ENCODE measurements at places on chromosomes 3 and 15.

DNA sequence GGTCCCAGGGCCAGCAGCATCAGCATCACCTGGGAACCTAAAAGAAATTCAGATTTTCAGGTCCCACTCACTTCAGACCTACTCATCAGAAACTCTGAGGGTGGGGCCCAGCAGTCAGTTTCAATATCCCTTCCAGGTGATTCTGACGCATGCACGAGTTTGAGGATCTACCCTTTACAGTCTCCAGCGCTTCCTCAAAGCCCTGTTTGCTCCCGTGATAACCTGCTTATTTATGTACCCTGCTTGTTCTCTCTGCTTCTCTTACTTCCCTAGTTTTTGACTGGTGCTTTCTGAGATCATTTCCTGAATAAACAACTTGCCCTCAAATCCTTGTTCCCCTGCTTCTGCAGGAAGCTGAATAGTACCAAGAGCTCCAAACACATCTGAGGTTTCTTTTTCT is 245.3 kb downstream of the ZNF621 start:
- peak; percentile 65 for DNase-seq

- no peak for DNase-seq
Observed at GRCh38 chr3:140303875-140304274, 368.9 kb downstream of the CLSTN2 start.

DNA sequence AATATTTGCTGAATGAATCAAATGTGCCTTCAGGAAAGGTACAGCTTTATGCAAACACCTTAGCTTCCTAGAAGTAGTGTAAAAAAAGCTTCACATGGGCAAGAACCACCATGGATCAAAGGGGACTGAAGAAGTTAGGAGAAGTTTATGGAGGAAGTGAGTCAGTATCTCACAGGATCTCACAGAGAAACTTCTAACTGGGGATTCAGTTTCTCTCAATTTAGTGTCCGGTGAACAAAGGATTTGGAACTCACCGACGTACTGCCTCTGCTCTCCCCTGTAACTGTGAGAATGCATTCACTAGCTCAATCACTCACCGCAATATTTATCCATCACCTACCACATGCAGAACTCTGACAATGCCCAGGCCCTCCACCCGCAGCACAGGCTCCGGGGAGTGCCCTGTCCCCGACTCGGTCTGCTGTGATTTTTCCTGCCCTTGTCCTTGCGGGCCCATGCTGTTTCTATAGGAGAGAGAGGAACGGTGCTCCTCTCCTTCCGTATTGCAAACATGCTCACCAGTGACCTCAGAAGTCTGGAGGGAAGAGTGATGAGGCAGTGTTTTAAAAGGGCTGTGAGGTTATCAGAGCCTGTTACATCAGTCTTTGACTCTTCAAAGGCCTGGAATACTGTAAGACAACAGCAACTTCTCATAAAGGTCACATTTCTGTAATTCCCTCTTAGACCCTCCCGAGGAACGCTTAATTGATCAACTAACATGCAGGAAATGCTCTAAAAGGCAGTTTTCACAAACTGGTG is 222.5 kb upstream of the ICE2 start:
- no peak for DNase-seq

- no peak for DNase-seq
Observed at GRCh38 chr3:14492948-14493881, 46.9 kb downstream of the GRIP2 start.

DNA sequence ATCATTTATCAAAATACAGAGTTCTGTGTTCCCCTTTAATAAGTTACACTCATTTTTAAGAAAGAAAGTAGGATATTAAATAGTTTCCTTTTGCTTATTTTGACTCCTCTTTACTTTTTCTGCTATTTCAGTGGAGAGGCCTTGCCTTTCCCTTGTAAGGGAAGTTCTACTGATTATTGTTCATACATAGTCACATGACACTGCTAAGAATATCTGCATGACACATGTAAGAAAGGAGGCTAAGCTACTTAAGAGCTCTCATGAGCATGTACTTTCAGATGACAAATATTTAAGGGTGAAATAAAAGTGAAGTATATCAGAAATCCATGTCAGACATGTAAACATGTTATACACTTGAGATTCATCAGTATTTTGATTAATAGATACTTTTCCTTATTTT is 39.0 kb downstream of the MYRIP start:
- DNase-seq: peak; percentile 8

DNA sequence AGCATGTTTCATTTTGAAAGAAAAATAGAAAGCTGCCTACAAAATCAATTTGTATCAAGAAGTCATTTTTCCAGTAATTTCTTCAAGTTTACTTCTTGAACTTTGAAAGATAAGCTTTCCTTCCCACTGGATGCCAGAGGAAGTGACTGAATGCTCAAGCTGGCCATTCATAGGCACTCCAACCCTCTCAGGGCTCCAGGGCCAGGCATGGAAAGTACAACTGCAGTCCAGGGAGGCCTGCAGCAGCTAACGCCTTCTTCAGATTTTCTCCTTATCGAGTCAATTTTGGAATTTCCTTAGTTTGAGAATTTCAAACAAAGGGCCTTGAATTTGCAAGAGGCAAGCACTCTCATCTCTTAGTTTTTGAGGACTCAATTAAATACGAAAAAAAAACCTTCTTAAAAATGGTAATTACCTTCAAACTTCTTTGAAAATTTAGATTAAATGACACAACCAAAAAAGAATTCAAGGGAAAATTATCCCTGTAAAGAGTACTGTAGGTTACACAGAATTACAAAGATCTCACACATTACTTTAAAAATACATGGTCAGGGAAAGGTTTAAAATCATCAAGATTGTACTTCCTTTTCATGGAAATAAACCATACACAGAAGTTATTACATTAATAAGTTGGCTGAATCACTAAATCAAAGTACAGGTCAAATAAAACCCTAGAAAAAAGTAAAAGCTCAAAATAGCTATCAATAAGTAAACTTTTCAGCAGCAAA is 2.5 kb downstream of the UBP1 start:
- peak; percentile 71 for DNase-seq

- DNase-seq: no peak
Observed at GRCh38 chr3:4716706-4717362, 223.7 kb downstream of the ITPR1 start.

DNA sequence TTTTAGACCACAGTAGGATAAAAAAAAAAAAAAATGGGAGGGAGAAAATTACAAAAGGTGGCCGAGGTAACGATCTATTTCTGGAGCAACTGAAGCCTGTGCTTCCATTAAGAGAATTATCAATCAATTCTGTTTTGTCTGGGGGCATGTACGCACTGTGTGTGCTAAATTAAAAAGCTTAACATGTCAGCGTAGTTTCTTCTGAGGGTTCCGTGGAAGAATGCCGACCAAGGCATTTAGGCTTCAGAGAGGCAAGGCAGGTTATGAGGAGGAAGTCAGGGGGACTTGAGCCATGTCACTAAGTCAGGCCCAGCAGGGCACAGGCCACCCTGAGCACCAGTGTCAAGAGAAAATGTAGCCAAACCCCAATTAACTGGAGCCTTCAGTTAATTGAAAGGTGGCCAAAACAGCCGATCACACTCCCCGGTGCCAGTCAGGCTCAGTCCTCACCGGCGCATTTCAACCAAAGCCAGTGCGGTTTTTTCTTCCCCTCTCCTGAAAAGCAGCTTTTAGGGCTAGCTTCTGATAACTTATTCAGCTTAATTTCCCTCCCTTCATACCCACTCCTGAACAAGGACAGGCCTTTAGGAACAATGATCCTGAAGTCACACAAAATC is 113.9 kb downstream of the MEGF11 start:
- DNase-seq: no peak

DNA sequence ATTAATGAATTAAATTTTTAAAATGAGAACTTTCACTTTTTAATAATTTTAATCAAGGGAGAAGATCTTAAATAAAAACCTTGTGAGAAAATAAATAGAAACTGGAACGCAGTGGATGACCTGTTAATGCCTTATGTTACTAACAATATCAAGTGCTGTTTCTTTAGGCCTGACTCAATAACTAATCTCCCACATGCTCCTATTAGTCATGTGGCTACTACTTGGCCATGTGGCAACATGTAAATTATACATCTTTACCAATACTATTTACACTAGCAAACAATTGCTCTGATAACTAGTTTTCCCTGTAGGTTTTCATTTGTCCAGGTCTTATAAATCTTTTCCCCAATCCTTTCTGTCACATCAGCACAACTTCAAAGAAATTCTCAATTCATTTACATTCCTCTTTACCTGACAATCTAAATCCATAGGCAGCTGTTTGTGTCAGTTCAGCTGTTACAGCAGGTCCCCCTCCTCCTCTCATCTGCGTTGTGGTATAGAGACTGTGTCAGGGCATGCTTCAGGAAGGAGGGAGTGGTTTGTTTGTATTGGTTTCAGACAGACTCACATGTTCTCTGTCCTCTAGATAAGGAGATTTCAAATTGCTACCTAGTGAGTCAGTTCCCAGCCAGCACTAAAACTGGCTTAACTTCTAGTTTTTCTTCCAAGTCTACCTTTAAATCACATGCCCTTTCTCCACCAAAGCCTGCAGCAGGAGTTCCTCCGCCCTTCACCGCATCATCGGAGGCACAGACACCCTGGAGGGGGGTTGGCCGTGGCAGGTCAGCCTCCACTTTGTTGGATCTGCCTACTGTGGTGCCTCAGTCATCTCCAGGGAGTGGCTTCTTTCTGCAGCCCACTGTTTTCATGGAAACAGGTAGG is 11.3 kb upstream of the C3orf52 start:
- DNase-seq: peak; percentile 26

DNA sequence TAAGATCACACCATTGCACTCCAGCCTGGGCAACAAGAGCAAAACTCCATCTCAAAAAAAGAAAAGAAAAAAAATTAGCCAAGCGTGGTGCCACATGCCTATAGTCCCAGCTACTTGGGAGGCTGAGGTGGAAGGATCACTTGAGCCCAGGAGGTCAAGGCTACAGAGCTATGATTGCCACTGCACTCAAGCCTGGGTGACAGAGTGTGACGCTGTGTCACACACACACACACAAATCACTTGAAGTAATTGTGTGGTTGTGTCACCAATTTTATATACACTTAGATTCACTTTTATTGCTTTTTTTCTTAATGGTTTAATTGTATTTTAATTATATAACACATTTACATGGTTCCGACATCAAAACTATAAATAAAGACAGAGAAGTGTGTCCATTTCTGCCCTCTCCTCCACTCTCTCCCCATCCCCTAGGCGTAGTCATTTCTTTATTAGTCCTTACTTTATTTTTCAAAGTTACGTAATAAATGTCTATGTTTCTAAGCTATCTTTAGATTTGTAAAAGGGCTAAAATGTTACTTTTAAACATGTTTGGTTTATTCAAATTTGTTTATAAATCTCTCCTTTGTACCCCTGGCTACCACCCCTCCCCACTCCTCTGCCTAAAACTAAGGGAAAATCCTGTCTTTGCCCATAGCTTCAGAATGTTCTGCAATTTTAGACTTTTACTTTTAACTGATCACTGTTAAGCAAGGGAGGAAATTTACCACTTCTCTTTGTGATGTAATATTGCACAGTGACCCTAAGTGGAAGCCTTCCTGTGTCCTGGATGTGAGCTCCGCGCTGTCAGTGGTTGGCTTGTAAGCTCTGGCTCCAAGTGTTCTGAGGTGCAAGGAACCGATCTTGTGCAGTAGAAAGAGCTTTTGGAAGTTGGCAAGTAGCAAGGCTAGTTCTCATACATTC is 10.8 kb upstream of the VILL start:
- DNase-seq: peak; percentile 94

DNA sequence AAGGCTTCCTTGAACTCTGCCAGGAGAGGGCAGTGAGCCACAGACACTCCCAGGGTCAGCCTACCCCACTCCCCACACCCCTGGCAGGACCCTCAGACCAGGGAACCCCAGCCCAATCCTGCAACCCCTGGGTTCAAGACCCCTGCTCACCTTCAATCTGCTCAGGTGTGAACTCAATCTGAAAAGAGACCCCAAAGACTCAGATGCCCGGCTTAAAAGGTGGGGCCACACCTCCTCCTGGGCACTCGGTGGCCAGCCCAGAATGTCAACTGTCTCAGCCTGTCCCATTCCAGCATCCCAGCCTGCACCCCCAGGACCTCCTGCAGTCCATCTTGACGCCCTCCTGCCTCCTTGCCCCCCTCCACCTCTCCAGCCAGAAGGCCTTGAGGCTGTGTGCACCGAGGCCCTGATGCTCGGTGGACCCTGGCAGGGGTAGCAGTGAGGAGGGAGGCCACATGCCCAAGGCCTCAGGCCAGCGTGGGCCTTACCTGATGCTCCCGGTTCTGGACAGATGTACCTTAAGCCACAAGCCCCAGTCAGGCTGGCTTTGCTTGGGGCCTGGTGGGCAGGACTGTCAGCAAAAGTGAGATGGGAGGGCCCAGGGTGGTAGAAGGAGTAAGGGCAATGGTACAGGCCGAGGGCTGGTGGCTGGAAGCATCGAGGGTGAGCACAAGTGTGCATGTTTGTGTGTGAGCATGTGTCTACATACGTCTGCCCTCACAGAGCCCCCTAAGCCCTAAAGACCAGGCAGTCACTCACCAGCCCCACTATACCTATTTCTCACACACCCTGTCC is 2.2 kb downstream of the MYL3 start:
- no peak for DNase-seq

DNA sequence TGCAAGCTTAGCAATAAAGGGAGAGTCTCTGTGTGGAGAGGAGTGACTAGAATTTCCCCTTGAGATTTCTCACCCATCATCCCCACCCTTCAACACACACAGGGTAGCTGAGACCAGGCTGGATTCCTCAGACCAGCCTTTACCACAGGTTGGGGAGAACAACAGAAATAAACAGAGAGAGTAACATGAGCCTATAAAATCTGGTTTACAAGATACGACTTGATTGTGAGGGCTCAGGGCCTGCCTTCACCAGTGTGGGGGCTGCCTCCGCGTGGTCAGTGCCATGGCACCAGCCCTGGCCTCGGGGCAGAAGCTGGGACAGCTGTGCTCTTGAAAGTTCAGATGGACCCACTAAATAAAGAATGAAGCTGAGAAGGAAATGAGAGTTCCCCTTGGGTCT is 14.6 kb upstream of the MAGEF1 start:
- DNase-seq: no peak

- DNase-seq: no peak
Observed at GRCh38 chr3:87045473-87045872, 54.5 kb upstream of the VGLL3 start.

GRCh38 chr3:146590521-146590920 is 14.6 kb downstream of the PLSCR5 start:
- DNase-seq: no peak

GRCh38 chr15:61467823-61468222 is 238.7 kb upstream of the RORA start:
- no peak for DNase-seq

DNA sequence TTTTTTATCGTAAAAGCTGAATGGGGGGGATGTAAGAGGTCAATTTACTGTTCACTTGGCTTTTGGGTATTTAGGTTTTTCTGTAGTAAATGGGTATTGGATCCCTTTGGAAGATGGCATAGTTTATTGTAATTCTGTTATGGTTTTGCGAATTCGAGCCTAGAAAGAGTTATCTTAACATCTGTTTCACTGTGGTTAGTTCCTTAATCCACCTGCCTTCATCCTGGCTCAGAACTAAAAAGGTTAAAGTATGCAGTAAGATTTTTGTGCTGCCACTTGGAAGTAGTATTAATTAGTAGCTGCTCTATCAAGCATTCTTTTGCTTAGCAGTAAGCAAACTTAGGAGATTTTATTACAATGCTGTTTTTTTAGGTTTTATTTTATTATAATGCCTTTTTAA is 62.4 kb downstream of the ARIH1 start:
- DNase-seq: no peak
